ENCODE measurements at places on chromosomes 4 and X. TPM values are rescaled to one million over a fixed set of nuclear protein-coding genes. Genes with fewer than 3 reads are reported as not detected.

GRCh38 chr4:173039617-173040577 is 128.7 kb upstream of the GALNT7 start:
- peak; percentile 30 for DNase-seq

The CAMK2D gene
- total RNA-seq = 31.2 TPM

The TXLNG gene
- 21.1 TPM for total RNA-seq

- DNase-seq = no peak
Observed at GRCh38 chrX:13081395-13082205, 37.2 kb upstream of the FAM9C start.

- no peak for DNase-seq
Observed at GRCh38 chrX:38732866-38733265, 68.4 kb upstream of the MID1IP1 start.

- no peak for DNase-seq
Observed at GRCh38 chrX:122579526-122579925, 604.6 kb upstream of the GRIA3 start.

DNA sequence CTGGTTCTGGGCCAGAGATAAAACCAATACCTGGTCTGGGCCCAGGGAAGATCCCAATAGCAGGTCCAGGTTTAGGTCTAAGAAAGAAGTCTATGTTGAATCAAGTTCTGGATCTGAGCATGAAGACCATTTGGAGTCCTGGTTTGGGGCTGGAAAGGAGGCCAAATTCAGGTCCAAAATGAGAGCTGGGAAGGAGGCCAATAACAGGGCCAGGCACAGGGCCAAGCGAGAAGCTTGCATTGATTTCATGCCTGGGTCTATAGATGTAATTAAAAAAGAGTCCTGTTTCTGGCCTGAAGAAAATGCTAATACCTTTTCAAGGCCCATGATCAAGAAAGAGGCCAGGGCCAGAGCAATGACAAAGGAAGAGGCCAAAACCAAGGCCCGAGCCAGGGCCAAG is 3.4 kb downstream of the GPRASP1 start:
- no peak for DNase-seq
